ENCODE measurements at places on chromosomes 7 and 10.

- no peak for DNase-seq
These were observed 108.0 kb upstream of the KMT2C start for GRCh38 chr7:152543799-152544198.

DNA sequence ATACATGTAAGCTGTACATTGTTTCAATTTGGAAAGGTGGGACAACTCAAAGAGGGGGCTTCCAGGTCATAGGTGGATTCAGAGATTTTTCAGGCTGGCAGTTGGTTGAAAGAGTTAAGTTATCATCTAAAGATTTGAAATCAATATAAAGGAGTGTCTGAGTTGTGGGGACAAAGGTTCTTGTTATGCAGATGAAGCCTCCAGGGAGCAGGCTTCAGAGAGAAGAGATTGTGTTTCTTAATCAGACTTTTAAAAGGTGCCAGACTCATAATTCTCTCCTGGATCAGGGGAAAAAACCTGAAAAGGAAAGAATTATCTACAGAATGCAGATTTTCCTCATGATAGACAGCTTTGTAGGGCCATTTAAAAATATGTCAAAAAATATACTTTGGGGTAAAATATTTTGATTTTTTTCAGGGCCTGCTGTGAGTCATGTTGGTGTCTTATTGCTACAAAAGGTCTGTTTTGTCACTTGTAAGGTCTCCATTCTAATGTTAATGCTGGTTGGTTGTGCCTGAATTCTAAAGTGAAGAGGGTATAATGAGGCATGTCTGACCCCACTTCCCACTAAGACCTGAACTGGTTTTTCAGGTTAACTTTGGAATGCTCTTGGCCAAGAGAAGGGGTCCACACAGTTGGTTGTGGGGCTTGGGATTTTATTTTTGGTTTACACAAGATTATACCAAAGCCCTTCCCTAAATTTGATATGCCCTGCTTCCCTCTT lies 52.7 kb upstream of the PRSS1 start:
- DNase-seq: no peak

DNA sequence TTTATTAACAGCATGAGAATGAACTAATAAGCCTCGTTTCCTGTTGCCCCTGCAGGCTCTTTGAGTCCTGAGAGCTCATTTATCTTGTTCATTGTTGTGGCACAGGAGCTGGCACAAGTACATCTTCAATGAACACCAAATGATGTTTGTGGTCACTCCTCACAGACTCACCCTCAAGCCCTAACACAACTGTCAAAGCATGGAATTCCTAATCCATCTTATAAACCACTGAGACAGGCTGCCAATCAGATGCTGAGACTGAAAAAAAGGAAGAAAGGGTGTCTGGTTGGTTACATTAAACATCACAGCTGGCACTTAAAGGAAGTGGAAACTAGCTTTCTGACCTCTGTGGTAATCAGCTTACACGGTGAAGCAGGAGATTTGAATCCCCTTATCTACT lies 7.7 kb upstream of the CCDC172 start:
- DNase-seq: no peak

GRCh38 chr10:125164421-125164820 lies 4.1 kb upstream of the CTBP2 start:
- DNase-seq: no peak

DNA sequence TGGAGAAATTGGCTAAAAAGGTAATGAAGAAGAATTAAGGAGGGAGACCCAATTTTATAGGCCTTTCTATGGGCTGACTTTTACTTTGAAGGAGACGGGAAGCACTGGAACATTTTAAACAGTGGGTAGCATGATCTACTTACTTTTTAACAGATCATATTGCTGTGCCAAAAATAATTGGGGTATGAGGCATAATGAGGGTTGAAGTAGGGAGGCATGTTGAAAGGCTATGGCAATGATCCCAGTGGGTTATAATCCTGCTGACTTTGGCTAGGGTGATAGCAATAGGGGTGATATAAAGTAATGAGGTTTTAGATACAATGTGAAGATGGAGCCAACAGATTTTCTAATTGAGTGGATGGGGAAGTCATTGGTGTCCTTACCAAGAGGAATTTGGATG lies 73.2 kb downstream of the GPR37 start:
- no peak for DNase-seq

GRCh38 chr7:34991938-34992840 lies 45.1 kb downstream of the DPY19L1 start:
- DNase-seq: no peak

GRCh38 chr10:121661451-121661851 lies 63.2 kb upstream of the FGFR2 start:
- no peak for DNase-seq

GRCh38 chr7:116836911-116837310 lies 25.5 kb upstream of the CAPZA2 start:
- DNase-seq: no peak

DNA sequence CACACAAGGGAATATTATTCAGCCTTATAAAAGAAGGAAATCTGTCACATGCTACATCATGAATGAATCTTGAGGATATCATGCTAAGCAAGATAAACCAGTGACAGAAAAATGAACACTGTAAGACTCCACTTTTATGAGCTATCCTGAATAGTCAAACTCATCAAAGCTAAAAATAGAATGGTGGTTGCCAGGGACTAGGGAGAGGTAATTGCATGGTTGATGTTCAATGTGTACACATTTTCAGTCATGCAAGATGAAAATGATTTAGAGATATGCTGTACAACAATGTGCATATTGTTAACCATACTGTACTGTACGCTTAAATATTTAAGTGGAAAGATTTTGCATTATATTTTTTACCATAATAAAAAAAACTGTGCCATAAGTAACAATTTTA lies 1349.1 kb downstream of the XPNPEP1 start:
- DNase-seq: no peak

GRCh38 chr7:74212661-74213060 lies 2.9 kb downstream of the LAT2 start:
- no peak for DNase-seq

- no peak for DNase-seq
These were observed 15.0 kb downstream of the NOD1 start for GRCh38 chr7:30463405-30464145.

GRCh38 chr7:128322040-128322643 lies 21.6 kb downstream of the RBM28 start:
- no peak for DNase-seq

DNA sequence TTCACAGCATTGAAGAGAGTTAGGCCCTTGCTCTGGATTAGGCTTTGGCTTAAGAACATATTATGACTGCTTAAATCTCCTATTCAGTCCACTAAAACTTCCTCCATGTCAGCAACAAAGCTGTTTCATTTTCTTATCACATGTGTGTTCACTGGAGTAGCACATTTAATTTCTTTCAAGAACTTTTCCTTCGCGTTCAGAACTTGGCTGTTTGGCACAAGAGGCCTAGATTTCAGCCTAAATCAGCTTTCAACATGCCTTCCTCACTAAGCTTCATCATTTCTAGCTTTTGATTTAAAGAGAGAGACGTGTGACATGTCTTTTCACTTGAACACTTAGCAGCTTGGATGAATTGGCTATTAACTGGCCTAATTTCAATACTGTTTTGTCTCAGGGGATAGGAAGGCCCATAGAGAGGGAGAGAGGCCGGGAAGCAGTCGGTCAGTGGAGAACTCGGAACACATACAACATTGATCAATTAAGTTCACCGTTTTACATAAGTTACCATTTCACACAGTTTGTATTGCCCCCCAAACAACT lies 885.2 kb upstream of the AUTS2 start:
- DNase-seq: no peak

GRCh38 chr7:38163671-38164070 lies 14.4 kb upstream of the STARD3NL start:
- DNase-seq: no peak

DNA sequence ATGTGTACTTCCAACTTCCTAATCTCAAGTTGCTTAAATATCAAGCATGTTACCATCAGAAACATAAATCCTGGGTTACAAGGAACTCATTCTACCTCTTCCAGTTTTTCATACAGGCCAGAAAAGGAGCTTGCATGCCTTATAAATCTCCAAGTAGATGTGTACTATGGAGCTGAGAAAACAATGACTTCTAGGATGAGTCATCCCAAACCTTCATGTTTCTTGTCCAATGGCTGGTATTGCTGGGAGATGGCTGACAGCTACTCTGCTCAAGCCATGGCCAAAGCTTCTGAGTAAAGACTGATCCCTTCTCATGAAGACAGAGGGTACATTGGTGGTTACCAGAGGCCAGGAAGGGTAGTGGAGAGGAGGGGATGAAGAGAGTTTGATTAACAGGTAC lies 8.6 kb downstream of the RAPGEF5 start:
- DNase-seq: no peak

DNA sequence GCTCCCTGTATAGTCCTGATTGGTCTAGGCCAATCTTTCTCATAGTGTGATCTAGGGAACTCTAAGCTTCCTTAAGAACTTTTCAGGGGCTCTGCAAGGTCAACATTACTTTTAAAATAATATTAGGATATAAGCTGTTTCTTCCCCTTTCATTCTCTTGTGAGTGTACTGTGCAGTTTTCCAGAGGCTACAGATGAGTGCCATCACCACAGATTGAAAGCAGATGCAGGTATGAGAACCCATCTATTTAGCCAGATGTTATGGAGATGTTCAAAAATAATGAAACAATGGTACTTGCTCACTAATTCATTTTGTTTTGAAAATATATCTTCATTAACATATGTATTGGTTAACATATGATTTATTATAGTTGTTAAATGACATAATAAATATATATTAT lies 169.2 kb upstream of the SEMA3A start:
- no peak for DNase-seq

DNA sequence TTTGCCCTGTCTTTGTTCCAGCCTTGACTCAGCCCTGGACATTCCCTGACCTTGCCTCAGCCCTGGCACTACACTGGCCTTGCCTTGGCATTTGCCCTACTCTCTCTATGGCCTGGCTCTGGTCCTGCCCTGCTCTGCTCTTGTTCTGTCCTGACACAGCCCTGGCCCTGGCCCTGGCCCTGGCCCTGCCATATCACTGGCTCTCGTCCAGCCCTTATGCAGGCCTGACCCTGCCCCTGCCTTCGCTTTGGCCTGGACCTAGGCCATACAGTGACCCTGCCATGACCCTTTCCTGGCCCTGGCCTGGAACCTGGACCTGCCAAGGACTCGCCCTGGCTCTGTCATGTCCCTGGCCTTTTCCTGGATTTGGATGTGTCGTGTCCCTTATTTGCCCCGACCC lies 646.0 kb downstream of the ZNF37A start:
- no peak for DNase-seq

GRCh38 chr7:23653942-23654341 lies 26.1 kb upstream of the FAM221A start:
- DNase-seq: no peak

GRCh38 chr10:52313933-52314821 lies at the start of gene DKK1:
TSS of gene DKK1 (plus strand) at chr10:52314281. CDS start at chr10:52314435, 154 bp downstream.
- DNase-seq: peak; percentile 42

- no peak for DNase-seq
These were observed 43.3 kb downstream of the LYZL1 start for GRCh38 chr10:29332061-29332760.

- DNase-seq: no peak
These were observed 494.8 kb downstream of the PARD3 start for GRCh38 chr10:34320265-34320664.

GRCh38 chr10:92972886-92973285 lies 87.7 kb upstream of the CYP26C1 start:
- DNase-seq: no peak

Data from memory B cell (primary cell).